ENCODE measurements at places on chromosomes 1 and 21.

GRCh38 chr1:226549094-226549936 lies 751 bp downstream of the STUM start:
- no peak for DNase-seq

GRCh38 chr1:37438869-37439343 lies 35.5 kb upstream of the ZC3H12A start:
- DNase-seq, result no peak

GRCh38 chr1:23424293-23425192 lies at the start of gene TCEA3:
Gene TCEA3, minus strand, starts transcription at chr1:23424748. Its CDS starts 115 bp downstream, at chr1:23424633.
- no peak for DNase-seq

- DNase-seq, result no peak
Measured at GRCh38 chr1:94276988-94277434, 39.6 kb upstream of the ARHGAP29 start.

- DNase-seq, result no peak
Measured at GRCh38 chr1:245086389-245086969, 68.3 kb upstream of the KIF26B start.
